Effector memory CD4-positive, alpha-beta T cell (primary cell): ENCODE measurements at places on chromosomes 4 and X.
A peak's percentile ranks its signal among the peaks of the same experiment; 100 is the strongest.

DNA sequence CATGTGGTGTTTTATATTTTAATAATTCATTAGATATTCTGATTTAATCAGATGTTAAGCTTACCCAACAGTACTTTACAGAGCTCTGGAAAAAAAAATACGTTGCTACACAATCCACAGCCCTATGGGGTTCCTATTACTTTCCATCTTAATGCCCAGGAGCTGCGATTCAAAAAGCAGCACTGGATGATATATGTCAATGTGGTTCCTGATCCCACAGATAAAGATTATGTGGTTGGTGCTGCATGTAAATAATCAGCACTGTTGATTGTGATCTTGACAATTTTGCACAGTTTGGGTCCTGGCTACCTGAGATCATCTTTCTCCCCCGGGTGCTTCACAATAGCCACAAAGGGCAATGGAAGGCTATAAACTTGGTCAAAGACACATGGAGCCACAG lies 72.7 kb upstream of the DCLK2 start:
- no peak for DNase-seq

- DNase-seq, result no peak
Observed at GRCh38 chr4:152290366-152290921, 245.4 kb downstream of the FBXW7 start.

- no peak for DNase-seq
Observed at GRCh38 chrX:63746715-63747114, 38.3 kb downstream of the ARHGEF9 start.

- DNase-seq, result no peak
Observed at GRCh38 chr4:23036921-23037495, 344.3 kb downstream of the GBA3 start.

DNA sequence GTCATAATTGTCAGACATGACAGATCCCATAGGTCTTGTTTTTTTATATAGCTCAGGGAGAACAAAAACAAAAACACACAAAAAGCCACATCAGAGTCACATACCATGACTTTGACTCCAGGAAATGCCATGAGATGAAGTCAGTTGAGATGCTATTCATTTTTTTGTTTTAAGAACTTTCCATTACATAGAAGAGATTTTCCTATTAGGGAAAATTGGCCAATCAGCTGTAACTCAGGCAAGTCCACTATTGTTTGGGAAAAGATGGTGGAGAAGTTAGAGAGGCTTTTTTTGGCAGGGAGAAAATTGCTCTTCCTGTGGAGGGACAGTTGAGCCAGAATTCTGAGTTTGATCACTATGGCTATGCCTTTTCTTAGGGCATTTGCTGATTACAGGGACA lies 72.6 kb downstream of the SMARCA5 start:
- no peak for DNase-seq

DNA sequence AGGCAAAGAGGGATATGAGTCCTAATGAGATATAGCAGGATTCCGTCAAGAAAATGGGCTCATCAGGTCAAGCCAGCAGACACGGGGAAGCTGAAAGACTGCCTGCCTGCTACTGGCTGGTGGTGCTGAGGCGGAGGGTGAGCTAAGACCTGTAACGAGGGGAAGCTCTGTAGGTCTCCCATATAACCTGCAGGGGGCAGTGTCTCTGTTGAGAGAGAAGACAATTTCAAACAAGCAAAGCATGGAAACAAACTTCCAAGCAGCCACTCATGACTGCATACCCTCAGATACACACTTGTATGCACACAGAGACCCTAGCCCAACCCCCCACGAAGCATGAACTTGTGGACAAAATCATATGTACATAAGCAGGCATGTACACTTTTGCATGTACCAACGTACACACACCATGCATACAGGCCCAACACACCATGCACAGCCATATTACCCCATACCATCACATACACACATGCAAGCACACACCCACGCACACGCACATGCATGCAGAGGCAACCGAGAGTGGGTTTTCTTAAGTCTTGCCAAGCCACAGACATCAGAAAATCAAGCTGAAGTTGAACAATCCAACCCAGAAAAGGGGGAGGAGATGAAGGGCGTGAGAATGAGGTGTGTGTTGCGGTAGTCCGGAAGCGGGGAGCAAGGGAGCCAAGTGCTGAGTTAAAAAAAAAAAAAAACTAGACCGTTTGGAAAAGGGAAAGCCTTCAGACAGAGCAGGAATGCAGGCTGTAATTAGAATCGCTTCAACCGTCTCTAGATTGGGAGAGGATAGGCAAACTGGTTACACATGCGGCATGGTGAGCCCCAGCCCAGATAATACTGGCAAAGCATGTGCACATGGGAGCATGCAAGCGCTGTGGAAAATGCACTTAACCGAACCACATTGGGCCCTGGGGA lies 71.0 kb downstream of the PJA1 start:
- peak; percentile 6 for DNase-seq

DNA sequence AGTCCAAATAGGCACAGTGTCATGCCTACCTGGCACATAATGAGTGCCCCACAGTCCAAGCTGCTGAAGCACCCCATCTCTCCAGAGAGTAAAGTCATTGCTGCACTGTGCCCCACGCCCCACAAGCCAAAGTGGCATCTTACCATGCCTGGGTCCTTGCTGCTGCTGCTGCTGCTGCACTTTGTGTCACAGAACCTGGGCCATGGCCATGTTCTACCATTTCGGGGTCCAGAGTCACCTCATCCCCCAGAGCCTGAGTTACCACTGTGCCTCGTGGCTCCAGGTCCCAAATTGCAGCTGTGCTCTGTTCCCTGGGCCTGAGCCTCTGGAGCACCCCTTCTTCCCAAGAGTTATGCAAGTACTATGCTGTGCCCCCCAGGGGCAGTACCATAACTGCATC lies 40.5 kb downstream of the SLC10A7 start:
- no peak for DNase-seq

DNA sequence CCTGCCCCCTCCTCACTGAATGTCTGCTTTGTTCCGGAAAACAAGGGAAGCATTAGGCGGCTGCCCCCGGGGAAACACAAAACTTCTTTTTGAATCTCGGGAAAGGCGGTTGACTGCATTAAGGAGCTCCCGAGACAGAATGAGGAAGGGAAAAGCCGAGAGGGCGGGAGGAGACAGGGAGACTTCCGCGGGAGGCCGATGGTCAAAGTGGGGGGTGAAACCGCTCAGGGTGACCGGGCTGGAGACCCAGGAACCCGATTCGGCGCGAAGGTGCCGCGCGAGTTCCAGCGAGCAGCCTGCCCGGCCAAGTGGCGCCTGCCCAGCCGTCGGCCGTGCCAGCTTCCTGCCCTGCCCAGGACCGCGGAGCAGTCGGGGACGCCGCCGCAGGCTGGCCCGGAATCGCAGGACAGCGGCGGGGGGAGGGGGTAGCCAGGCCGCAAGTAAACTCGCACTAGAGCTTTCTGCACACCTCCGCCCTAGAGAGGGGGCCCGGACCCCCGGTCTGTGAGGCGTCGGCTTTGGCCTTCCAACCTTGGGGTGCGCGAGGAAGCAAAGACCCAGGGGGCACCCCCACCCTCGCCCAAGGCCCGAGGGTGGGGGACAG lies 55.1 kb upstream of the BCOR start:
- DNase-seq, result no peak

GRCh38 chr4:38819569-38819968 lies 15.0 kb upstream of the TLR1 start:
- no peak for DNase-seq

- DNase-seq, result no peak
Observed at GRCh38 chrX:105221374-105221773, 880 bp upstream of the TEX13A start.

DNA sequence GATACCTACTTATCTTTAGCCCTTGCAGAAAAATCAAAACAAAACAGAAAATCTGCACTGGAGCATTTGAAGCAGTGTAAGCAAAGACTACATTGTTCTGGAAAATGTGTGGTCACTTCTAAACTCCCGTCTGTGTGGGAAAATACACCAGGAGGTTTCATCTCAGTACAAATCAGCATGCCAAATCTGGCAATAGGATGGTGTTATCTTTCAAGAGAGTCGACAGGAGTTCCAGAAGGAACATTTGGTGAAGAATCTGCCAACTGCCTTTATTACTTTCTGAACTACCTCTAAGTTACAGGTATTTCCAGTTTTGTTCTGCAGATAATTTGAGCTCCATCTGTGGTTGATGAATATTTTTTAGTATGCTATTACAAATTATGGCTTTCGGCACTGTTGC lies 1348.0 kb downstream of the RAPGEF2 start:
- DNase-seq, result no peak

DNA sequence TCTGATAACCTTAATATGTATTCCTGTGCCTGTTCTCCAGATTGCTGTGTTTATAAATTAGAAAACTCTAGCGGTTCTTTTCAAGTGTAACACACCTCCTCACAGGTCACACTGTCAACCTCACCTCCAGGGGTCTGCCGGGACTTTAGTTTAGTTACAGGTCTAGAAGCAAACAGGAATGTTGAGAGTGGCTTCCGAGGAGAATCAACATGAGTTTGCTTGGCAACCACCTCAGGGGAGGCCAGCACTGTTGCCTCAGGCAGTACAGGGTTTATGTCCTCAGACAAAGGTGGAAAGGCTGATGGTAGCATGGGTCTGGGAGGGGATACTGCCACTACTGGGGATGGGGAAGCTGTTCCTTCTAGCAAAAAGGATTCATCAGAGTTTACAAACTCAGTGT lies 438.0 kb downstream of the DTHD1 start:
- no peak for DNase-seq

DNA sequence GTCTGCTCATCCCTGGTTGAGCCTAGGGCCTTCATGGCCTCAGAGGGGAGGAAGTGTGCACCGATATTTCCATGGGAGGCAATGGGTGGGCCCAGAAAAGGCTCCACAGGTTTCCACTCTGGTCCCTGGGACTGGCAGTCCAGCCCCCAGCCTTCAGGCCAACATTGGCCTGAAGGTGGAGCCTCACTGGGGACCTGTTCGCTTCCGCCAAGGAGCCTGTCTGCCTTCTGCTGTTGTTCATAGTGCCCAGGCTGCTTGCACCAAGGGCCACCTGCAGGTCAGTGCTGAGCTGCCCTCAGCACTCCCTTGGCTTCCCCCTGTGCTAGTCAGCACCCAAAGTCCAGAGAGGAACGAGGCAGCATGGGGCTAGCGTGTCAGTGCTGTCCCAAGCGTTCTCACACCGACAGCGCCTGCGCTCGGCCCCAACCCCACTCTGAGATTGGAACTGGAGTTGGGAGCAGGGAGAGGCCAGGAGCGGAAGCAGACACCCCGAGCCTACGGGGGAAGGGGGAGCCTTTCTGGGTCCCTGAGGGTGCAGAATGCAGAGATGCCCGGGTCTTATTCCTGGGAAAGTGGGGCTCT lies 720.7 kb downstream of the PCDH18 start:
- DNase-seq, result no peak

GRCh38 chr4:106317815-106318214 lies 1.5 kb downstream of the AIMP1 start:
- no peak for DNase-seq

DNA sequence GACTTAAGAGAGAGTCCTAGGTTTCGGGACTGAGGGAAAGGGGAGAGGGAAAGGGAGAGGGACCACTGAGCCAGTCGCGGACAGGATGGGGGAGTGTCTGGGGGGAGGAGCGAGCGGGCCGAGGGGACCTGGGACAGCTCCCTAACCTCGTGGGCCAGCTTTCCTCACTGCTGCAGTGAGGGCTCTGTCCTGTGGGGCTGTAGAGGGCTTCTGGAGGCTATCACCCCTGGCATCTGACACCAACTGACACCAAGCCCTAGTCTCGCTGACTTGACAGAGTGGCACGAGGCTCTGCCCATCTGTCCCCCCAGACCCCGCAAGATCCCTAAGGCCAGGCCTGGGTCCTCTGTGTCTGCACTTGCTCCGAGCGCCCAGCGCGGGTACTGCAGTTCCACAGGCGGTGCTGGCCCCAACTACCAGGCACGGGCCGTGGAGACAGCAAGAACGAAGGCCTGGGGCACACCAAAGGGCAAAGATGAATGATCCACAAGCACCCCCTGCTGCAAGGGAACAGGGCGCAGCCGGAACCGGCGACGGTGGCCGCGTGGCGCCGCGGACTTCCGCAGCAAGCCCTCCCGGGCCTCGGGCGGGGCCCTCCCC lies 465 bp downstream of the HAUS7 start:
- no peak for DNase-seq

- peak; percentile 18 for DNase-seq
Observed at GRCh38 chrX:53682885-53683555, 3.5 kb downstream of the HUWE1 start.

GRCh38 chrX:134886002-134886596 lies 104.7 kb upstream of the SMIM10 start:
- DNase-seq, result no peak

- no peak for DNase-seq
Observed at GRCh38 chr4:42466273-42466844, 69.1 kb downstream of the SHISA3 start.

GRCh38 chr4:155600244-155600643 lies 66.4 kb upstream of the GUCY1A1 start:
- DNase-seq, result no peak

- no peak for DNase-seq
Observed at GRCh38 chrX:48676893-48677270, 6.7 kb upstream of the WAS start.

- DNase-seq, result no peak
Observed at GRCh38 chr4:185534866-185535611, at the start of gene PDLIM3. TSS of gene PDLIM3 (minus strand) at chr4:185535507. CDS start at chr4:185535434, 73 bp downstream.

DNA sequence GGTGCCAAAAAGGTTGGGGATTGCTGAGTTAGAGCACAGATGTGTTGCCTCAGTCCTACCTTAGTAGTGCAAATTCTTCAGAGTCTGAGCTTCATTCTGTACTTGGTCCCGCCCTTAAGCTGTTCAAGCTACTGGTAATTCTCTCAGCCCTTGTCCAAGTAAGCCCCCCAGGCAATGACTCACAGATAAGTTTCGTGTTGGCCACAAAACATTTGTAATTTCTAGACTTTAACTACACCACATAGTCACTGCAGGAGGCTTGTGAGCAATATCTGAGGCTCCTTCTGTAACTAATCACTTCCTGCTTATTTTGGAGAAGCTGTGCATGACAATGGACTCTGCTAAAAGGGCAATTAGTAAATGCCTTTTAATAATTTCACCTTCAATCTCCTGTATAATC lies 1420.5 kb downstream of the PCDH7 start:
- no peak for DNase-seq

GRCh38 chrX:20325786-20326388 lies 59.2 kb upstream of the RPS6KA3 start:
- no peak for DNase-seq

- DNase-seq, result no peak
Observed at GRCh38 chrX:149497626-149498025, 7.5 kb downstream of the IDS start.

- no peak for DNase-seq
Observed at GRCh38 chr4:146338512-146338911, 124.2 kb downstream of the REELD1 start.

GRCh38 chrX:17413228-17413627 lies 38.2 kb downstream of the NHS start:
- no peak for DNase-seq
